Lower lobe of right lung (tissue), 2 donors: ENCODE measurements at places on chromosomes 1 and 21.

DNA sequence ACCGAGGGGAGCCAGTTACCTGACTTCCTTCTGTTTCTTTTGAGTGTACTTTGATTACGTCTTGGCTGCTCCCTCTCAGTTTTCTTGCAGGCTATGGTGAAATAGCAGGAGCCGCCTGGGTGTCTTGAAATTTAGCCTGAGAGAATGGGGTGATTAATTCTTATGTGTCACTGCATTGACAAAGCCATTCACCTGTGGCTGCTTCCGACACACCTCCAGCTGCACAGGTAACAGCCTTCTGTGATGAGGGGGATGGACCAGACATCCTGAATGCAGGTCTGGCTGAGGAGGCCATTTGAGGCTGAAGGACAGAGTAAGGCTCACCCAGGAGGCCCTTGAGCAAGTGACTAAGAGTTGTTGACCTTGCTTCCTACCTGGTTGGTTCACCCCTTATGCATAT is 16.5 kb downstream of the CACNA1E start:
- no peak for DNase-seq

DNA sequence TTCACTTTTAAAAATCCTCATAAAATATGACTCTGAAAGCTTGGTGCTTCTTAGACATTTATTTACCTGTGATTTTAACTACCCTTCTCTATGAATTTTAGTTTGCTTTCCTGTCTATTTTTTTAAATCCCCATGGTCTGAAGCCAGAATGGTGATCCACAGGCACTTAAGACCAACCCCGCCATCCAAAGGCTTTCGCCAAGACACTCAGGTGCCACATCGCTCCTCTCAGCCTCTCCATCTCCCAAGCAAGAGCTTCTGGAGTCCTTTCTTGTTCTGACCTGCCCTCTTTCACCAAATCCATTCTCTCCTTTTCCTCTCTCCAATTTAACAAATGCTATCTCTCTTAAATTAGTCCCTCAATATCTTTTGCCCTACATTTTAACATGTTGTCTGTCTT is 464.6 kb downstream of the PCP4 start:
- DNase-seq: no peak

GRCh38 chr1:228469413-228470162 is 17.6 kb upstream of the RNF187 start:
- DNase-seq: no peak

DNA sequence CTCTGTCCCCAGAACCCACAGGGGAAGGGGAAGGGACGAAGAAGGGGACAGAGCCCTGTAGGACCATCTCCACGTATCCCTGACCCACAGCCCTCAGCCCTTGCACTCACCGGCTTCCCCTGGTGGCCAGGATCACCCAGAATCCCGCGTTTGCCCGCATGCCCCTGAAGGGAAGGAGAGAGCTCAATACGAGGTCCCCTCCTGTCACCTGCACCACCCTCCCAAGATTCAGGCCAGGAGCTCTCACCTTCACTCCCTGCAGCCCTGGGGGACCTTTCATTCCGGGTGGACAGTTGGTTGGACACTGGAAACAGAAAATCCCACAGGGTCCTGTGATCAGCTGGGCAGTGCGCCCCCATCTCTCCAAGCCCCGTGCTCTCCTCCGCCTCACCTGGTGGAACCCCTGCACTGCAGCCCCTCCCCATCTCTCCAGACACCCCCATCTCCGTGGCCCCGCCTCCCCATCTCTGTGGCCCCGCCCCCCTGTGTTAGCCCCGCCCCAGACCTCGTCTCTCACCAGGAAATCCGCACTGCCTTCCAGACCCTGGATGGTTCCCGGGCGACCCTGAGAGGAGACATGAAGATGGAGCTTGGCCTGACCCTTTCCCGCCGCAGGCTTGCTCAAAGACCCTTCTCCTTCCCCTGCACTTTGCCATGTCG is 6.0 kb downstream of the COL9A2 start:
- no peak for DNase-seq

- DNase-seq: no peak
Measured at GRCh38 chr1:42399315-42400100, 18.9 kb downstream of the RIMKLA start.

DNA sequence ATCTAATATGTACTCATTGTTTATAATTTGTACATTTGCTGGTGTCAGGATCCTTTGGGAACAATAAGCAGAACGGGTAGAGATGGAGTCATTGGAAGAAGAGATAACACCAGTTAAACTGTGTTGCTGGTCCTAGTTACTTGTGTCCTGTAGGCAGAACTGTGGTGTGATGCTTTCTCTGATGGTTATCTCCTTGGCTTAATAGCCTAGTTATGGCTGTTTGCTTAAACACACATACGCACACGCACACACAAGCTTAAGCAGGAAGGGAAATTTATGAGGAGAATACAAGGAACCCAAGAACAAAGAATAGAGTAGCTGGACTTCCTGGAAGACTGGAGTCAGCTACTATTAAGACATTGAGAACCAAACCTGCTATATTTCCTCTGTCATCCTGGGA is 5.7 kb upstream of the PKN2 start:
- no peak for DNase-seq
